Endodermal cell (in vitro differentiated cells): ENCODE measurements at places on chromosomes 7 and 10. TPM values are rescaled to one million over a fixed set of nuclear protein-coding genes. Genes with fewer than 3 reads are reported as not detected.

The ASB10 gene
- total RNA-seq, result not detected in 2 replicates

DNA sequence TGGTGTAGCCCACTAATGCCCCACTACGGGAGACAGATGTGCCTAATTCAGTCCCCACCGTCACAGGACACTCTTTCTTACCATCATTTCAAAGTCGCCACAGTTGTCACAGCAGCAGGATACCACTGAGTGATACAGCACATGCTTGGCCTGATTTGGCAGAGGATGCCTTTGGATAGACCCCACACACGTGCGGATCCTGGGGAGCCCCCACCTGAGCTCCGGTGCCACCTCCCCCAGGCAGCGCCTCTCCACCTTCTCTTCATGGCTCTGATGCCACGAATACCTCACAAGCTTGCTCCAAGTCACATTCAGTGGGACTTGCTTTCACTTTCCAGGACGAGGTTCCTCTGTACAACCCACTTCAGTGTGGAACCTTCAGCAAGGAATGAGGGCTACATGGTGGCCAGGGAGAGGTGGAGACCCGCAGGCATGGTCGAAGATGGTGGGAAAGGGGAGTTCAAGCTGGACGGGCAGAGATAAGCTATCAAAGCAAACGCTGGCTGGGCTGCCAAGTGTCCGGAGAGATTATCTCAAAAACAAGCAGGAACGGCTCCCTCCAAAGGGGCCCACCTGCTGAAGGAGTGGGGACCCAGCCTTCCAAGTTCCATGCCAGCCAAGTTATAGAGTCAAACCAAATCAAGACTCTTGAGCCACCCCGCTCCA is 107.4 kb downstream of the ZRANB1 start:
- peaks cover 23% of the 10 kb centered on the region for H3K4me1 ChIP-seq
- no peak overlapping the region for H3K27ac ChIP-seq
- no peak for DNase-seq
- H3K4me3 ChIP-seq, result no peak overlapping the region
- H3K27me3 ChIP-seq, result no peaks in the 10 kb centered on the region

GRCh38 chr10:86964061-86964846 is 4.0 kb upstream of the ADIRF start:
- no peak overlapping the region for H3K4me3 ChIP-seq
- peak; percentile 47 for DNase-seq
- H3K36me3 ChIP-seq, result no peaks in the 10 kb centered on the region
- no peak overlapping the region for H3K27ac ChIP-seq
- H3K27me3 ChIP-seq, result no peaks in the 10 kb centered on the region
- H3K4me1 ChIP-seq, result peaks cover 4% of the 10 kb centered on the region

GRCh38 chr10:90621577-90621976 is 236.3 kb downstream of the HTR7 start:
- peak; percentile 83 for DNase-seq
- no peaks in the 10 kb centered on the region for H3K4me1 ChIP-seq
- no peak overlapping the region for H3K4me3 ChIP-seq
- H3K36me3 ChIP-seq, result no peaks in the 10 kb centered on the region

The BTRC gene
- total RNA-seq, result 30.1 and 32.8 TPM in 2 replicates

DNA sequence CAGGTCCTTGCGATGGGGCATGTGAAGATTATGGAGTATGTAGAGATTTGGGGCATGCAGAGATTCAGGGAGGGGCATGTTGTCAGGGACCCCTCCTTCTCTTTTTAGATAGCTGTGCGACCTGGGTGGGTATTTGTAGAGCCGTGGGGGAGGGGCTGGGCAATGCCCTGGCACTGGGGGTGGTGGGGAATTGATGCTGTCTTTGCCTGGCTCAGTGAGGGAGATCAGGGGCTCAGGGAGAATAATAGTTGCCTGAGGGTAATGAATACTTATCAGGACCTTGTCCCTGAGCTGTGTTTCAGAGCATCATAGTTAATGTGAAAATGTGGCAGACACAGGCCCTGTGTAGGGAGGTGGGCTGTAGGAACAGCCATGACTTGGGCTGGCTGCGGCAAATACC is 3.5 kb downstream of the RAMP3 start:
- no peaks in the 10 kb centered on the region for H3K4me1 ChIP-seq
- no peak overlapping the region for H3K27ac ChIP-seq
- H3K4me3 ChIP-seq, result no peak overlapping the region
- no peak for DNase-seq
- peaks cover 44% of the 10 kb centered on the region for H3K27me3 ChIP-seq
- no peaks in the 10 kb centered on the region for H3K36me3 ChIP-seq

- H3K27me3 ChIP-seq, result no peaks in the 10 kb centered on the region
- H3K4me3 ChIP-seq, result peak overlapping the region; percentile 89
- peaks cover 2% of the 10 kb centered on the region for H3K36me3 ChIP-seq
- H3K4me1 ChIP-seq, result no peaks in the 10 kb centered on the region
Measured at GRCh38 chr7:140923358-140924006, 1.2 kb downstream of the BRAF start.

DNA sequence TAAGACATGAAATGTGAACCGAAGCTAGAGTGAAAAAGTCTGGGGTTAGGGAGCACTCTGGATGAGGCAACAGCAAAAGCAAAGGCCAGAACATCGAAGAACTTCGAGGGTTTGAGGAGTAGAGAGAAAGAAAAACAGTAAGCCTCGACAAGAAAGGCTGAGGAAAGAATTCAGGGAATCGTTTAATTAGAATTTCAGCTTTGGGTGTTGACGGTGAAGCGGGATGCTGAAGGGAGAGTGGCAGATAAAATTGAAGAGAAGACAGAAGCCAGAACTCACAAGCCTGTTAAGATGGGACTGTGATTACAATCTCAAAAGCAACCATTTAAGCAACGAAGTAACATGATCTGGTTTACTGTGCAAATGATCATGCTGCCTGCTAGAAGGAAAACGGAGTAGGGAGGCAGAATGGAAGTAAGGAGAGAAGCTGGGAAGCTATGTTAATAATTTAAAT is 2.1 kb downstream of the TRDMT1 start:
- no peaks in the 10 kb centered on the region for H3K4me1 ChIP-seq
- peak overlapping the region; percentile 82 for H3K27ac ChIP-seq
- H3K36me3 ChIP-seq, result no peaks in the 10 kb centered on the region
- no peaks in the 10 kb centered on the region for H3K27me3 ChIP-seq
- no peak for DNase-seq

The PLEKHS1 gene
- total RNA-seq, result not detected in 3 replicates

DNA sequence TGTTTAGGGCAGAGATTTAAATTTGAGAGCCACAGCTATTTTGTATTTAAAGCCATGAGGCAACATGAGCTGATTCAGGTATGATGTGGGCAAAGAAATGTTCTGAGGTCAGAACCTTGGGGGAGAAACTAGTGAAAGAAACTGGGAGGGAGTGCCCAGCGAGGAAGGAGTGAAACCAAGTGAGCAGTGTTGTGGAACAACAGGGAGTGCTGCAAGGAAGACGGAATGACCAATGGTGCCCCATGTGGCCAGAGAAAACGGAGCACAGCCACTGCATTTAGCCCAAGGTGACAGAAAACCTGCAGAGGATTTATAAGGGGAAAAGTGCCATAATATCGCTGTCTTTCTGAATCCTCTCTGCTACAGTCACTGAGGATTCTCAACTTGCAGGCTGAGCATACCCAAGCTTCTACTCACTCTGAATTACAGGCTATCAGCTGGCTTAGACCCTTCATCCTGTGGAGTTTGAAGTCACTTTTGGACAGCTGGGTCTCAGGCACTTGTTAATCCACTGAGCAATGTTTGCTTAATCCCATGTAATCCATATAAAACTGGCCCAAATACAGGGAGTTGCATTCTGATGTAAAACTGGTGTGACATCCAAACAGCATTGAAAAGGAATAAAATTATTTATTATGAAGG is 777.3 kb downstream of the CCSER2 start:
- H3K4me1 ChIP-seq, result no peaks in the 10 kb centered on the region
- H3K36me3 ChIP-seq, result no peaks in the 10 kb centered on the region
- H3K27ac ChIP-seq, result no peak overlapping the region
- peak; percentile 80 for DNase-seq

The EPHA1 gene
- total RNA-seq, result 103 and 107 TPM in 2 replicates

The CALCR gene
- total RNA-seq, result 15.3 and 16.8 TPM in 2 replicates

DNA sequence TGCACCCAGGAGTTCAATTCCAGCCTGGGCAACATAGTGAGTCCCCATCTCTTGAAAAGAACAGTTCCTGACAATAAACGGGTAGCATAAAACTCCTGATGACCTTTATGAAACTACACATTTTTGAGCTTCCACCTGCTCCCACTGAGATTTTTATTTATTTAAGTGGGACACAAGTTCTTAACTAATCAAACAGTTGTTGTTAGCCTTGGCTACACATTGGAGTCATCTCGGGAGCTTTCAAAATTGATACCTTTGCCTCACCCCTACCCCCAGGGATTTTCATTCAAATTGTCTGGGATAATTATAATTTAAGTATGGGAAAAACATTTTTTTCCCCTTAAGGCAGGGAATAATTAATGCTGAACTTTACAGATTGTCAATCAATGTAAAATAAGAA is 39.3 kb downstream of the MALSU1 start:
- no peak overlapping the region for H3K27ac ChIP-seq
- H3K4me3 ChIP-seq, result no peak overlapping the region
- H3K36me3 ChIP-seq, result peaks cover 83% of the 10 kb centered on the region
- H3K27me3 ChIP-seq, result no peaks in the 10 kb centered on the region
- no peaks in the 10 kb centered on the region for H3K4me1 ChIP-seq
- no peak for DNase-seq

GRCh38 chr7:132145466-132145865 is 430.8 kb downstream of the PLXNA4 start:
- no peak for DNase-seq
- H3K27ac ChIP-seq, result no peak overlapping the region
- H3K36me3 ChIP-seq, result peaks cover 25% of the 10 kb centered on the region
- H3K27me3 ChIP-seq, result no peaks in the 10 kb centered on the region

DNA sequence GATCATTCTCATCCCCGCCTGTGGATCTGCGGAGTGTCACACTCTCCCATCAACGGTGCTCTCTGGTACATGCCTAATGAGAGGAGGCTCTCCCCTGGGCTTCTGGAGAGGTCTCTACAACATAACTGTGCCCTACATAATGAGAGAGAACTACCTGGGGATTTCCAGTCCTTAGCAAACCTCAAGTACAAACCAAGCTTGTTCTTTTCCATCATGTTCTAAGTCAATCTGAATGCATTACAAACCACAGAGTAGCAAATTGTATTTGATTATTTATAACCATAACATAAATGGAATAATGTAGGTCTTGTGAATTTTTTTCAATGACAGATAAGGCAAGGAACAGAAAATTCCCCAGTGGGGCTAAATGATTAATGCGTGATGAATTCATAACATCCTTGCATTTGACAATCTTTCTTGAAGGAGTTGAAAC is 412.4 kb upstream of the NRP1 start:
- no peaks in the 10 kb centered on the region for H3K4me1 ChIP-seq
- no peaks in the 10 kb centered on the region for H3K36me3 ChIP-seq
- H3K4me3 ChIP-seq, result no peak overlapping the region
- no peak for DNase-seq
- no peaks in the 10 kb centered on the region for H3K27me3 ChIP-seq

DNA sequence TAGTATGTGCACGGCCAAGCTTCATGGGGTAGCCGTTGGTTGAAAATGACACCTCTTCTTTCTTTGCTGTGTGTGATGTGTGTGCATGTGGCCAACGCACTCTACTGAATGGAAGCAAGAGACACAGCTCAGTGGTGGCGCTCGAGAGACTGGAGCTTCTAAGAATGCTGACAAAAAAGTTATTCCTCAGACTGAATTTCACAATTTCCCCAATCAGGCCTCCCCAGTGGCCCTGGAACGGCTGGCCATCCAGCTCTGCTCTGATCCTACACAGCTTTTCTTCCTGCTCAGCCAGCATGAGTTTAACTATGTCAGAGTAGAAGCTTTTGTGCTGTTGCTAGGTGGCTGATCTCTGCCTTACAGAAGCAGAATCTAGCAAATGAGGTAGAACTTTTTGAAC is 186.7 kb upstream of the PLXDC2 start:
- no peaks in the 10 kb centered on the region for H3K27me3 ChIP-seq
- no peaks in the 10 kb centered on the region for H3K36me3 ChIP-seq
- H3K4me3 ChIP-seq, result no peak overlapping the region
- DNase-seq, result peak; percentile 63
- peak overlapping the region; percentile 78 for H3K27ac ChIP-seq

The MMD2 gene
- total RNA-seq, result 0.15 TPM in 1 of 2 replicates, not detected in the other

GRCh38 chr7:128351296-128352152 is 7.8 kb upstream of the RBM28 start:
- no peak overlapping the region for H3K27ac ChIP-seq
- H3K27me3 ChIP-seq, result peaks cover 82% of the 10 kb centered on the region
- DNase-seq, result peak; percentile 71
- no peaks in the 10 kb centered on the region for H3K36me3 ChIP-seq
- no peaks in the 10 kb centered on the region for H3K4me1 ChIP-seq

DNA sequence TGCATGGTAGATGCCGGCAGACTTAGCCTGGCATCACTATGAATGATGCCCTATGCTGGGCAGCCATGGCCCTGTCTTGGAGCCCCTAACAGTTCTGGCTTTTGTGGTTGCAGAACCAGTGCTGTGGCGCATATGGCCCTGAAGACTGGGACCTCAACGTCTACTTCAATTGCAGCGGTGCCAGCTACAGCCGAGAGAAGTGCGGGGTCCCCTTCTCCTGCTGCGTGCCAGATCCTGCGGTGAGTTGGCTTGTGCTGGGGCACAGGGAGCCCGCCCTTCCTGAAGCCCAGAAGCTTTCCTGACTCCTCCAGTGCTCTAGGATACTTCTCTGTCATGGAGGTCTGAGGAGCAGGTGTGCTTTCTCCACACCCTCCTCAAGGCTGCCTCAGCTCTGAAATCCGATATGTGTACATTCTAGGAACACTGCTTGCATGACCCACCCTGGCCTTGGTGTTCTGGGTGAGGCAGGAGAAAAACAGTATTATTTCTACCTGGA is 25.6 kb upstream of the SH2D4B start:
- no peak overlapping the region for H3K4me3 ChIP-seq
- peaks cover 92% of the 10 kb centered on the region for H3K36me3 ChIP-seq
- H3K27me3 ChIP-seq, result no peaks in the 10 kb centered on the region
- no peak for DNase-seq
- H3K27ac ChIP-seq, result no peak overlapping the region

DNA sequence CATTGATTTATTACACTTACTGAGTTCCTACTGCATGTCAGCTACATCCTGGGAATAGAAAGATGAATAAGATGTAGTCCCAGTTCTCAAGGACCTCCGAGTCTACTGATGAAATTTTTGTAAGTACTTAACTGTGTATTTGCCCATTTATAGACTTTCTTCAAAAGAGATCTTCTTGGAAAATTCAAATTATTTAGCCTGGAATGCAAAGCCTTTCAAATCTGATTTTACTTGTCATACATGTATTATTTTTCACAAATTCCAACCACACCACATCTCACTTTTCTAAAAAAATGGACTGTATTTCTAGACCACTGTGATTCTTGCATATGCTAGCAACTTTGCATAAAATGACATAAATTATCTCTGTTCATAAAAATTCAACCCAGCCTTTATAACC is 581.3 kb downstream of the ATRNL1 start:
- no peak overlapping the region for H3K4me3 ChIP-seq
- no peak overlapping the region for H3K27ac ChIP-seq
- DNase-seq, result no peak
